ENCODE measurements at places on chromosomes 4 and X. TPM values are rescaled to one million over a fixed set of nuclear protein-coding genes. Genes with fewer than 3 reads are reported as not detected.

Gene RAB33A
- total RNA-seq, result not detected

Gene DTHD1
- 0.54 TPM for total RNA-seq

Gene C4orf51
- total RNA-seq, result not detected

Gene DNAAF6
- not detected for total RNA-seq

Gene UGT2A3
- not detected for total RNA-seq
